ENCODE measurements at places on chromosomes 16 and 17. TPM values are rescaled to one million over a fixed set of nuclear protein-coding genes. Genes with fewer than 3 reads are reported as not detected.

DNA sequence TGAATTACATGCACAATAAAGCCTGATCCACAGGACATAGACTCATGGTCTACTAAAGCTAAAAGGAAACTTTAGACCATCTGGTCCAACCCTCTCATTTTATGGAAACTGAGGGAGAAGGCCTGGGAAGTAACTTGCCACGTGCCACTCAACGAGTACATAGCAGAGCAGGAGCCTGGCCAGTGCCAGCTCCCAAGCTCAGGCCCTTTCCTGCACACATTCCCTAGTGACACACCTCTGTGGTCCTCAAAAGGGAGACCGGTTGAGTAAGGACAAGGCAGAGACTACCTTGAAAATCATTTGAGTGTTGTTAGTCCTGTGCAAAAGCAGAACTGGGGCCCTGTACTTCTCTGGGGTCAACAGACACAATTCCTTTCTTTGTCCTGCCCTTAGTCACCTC, 2.8 kb downstream of the CCL4L2 start:
- DNase-seq = no peak

GRCh38 chr17:62098623-62099231, 33.6 kb upstream of the MED13 start:
- DNase-seq = no peak

- DNase-seq = no peak
These were observed 40.2 kb downstream of the OSBPL7 start for GRCh38 chr17:47781397-47781796.

- DNase-seq = no peak
These were observed 196.0 kb downstream of the IRX3 start for GRCh38 chr16:54090602-54091001.

DNA sequence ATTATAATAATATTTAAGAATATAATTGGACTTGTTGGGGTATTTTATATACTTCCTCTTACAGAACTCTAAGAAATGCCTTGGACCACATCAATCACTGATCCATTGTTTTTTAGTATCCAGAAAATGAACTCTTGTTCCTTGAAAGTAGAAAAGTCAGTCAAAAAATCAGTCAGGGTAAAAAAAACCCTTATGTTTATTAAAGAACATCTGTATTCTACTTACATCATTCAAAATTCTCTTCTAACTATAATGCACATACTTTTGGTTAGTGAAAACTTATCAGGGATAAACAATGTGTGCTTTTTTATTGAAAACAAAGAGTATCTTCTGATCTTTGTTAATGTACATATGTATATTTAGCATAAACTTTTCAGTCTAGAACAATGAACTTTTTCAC, 23.5 kb upstream of the CDR2 start:
- no peak for DNase-seq

DNA sequence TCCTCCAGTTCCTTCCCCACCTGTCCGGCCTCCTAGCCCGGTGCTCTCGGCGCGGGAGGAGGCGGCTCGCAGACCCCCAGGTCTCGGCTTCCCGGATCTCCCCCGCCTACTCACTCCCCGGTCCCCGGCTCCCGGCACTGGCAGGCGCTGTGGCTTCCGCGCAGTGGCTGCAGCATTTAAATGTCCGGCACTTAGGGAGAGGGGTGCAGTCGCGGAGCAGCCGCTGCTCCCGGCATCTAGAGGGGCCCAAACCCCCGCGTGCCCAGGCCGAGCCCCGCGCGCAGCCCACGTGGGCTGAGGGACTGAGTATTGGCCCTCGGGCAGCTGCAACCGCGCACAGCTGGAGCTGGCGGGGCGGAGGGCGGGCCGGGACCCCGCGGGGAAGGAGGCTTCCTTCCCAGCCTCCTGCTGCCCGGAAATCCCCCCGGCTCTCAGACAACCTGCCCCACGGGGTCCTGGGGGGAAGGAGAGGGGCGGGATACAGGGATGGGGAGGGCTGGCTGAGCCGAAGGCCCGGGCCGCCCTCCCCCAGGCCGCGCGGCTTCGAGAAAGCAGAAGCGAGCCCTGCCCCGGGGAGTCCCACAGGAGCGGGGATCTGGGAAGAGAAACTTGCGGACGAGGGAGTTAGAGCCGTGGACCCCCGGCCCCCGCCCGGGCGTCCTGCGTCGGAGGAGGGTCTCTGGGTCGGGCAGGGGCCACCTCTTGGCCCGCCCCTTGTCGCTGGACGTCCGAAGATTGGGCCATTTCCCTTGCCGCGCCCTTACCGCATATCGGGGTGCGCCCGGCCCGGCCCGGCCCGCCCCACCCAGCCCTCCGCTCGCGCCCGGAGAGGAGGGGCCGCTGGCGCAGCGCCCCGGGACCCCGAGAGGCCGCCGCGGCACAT, at the start of gene MMP25:
MMP25 (plus strand) TSS at position 804 of the 883 bp plus-strand sequence. CDS start 357 bp downstream, outside the sequence.
- DNase-seq = no peak

- DNase-seq = peak; percentile 52
These were observed 127.5 kb downstream of the SOCS1 start for GRCh38 chr16:11128211-11129141.

GRCh38 chr17:21399474-21400186, 23.5 kb downstream of the KCNJ12 start:
- DNase-seq = no peak

DNA sequence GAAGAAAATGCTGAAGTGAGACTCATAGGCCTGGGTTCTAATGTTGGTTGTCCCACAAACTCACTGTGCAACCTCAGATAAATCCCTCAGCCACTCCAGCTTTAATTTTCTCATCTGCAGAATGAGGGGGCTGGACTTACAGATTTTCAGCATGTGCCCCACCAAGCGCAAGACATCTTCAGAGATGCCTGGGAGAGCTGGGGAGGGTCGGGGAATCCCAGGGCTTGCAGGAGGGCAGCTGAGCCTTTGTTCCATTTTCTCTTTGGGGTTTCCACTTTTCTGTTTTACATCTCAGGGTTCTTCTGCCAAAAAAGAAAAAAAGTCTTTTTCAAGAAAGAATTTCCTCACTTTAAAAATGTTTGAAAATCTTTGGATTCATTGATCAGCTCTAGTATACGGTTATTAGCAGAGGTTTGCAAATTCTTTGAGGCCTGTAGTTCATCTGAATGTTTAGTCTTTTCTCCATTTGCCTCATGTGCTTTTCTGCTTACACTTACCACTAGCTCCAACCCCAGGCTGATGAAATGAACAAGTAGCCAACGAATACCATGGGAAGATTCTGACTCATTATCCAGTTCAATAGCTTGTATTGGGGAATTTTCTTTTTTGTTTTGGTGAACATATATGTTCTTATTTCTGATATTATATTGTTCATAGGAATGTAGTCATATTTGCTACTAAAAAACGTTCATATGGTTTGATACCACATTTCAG, 56.4 kb downstream of the CHD9 start:
- no peak for DNase-seq

APOBR gene
- not detected for total RNA-seq

CD300H gene
- total RNA-seq = not detected
